ENCODE measurements at places on chromosomes 2 and 18.

DNA sequence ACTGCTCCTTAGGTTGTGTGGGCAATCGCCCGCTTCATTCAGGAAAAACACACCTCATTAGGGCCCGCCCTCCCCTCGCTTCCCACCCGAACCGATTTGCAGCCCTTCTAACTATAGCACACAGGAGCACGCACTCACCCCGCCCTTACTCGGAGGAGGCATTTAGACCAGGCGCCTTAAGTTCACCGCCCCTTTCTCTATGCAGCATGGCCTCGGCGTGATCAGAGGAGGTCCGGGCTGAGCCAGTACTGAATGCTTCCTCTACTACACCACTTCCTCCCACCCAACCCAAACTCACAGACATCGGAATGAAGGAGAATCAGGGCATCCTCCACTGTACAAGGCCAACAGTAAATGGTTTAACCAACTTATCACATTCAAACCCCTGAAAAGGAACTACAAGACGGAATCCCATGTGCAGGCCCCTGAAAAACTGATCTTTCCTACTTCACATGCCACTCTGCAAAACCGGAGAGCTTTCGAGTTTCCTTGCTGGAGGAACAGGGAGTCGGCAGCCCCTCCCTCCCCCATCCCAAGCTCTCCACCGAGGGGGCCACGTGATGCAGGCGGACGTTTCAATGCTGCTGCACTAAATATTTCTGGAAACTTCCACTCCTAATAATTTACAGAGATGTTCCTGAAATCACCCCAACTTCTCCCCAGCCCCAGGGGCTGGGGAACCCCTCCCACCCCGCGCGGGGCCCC is 1.4 kb downstream of the XPO1 start:
- peak; percentile 79 for DNase-seq

- DNase-seq = no peak
These were observed 30.3 kb downstream of the NCL start for GRCh38 chr2:231433990-231434389.

- no peak for DNase-seq
These were observed 243.7 kb downstream of the NDUFA10 start for GRCh38 chr2:239781454-239781853.

GRCh38 chr2:78568782-78569373 is 456.6 kb upstream of the REG3G start:
- DNase-seq = no peak

- DNase-seq = no peak
These were observed 298.9 kb downstream of the XIRP2 start for GRCh38 chr2:167187049-167187727.

- DNase-seq = no peak
These were observed 14.7 kb upstream of the BCL11A start for GRCh38 chr2:60567919-60568768.

GRCh38 chr2:58006256-58006951 is 40.2 kb upstream of the VRK2 start:
- peak; percentile 40 for DNase-seq

- no peak for DNase-seq
These were observed 92.6 kb upstream of the TMEM18 start for GRCh38 chr2:769771-770170.

DNA sequence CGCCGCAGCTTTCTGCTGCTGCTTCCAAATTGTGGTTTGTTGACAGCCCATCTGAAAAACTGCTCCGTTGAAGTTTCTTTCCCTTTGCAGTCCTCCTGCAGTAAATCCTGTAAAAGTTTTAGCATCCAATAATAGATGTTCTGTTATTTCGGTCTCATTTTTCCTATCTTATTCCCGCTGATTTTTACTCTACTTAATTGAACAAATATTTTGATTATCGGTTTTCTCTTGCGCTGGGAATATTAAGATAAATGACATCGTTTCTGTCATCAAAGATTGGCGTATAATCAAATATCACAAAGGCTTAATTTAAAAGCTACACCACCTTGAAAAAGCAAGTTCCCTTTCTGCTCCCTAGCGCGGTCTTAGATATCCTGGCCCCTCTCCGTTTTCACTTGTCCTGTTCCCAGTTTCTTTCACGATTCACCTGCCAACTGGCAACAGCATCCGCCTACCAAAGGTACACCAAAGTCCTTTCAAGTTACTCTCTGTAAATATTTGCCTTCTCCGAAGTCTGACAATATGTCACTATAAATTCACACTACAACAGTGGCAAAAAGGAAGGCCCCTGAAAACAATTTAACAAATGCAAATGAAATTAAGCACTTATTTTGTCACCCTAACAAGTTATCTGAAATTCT is 1.0 kb upstream of the STRN start:
- no peak for DNase-seq

DNA sequence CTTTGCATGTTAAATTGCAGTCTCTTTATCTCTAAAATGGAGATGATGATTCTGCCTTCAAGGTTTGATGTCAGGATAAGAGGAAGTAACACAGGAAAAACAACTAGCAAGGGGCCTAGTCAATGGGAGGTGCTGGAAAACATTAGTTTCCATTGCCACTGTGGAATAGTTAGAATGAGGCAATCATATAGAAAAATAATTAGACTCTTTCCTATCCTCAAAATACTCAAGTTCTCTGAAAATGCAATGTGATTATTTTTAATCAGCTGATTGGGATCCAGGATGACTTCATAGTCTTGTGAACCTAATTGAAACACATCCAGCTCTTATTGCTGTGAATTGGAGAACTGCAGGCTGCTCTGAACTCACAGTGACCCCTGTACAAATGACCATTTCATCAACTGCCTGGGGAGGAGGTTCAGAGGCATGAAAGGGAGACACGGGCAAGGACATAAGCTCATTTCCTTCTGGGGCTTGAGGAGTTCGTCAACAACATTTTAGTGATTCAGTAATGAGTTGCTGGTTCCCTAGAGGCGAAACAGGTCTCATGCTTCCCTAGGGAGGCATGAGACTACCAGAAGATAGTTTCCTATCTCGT is 422.5 kb downstream of the LPIN1 start:
- DNase-seq = peak; percentile 81

DNA sequence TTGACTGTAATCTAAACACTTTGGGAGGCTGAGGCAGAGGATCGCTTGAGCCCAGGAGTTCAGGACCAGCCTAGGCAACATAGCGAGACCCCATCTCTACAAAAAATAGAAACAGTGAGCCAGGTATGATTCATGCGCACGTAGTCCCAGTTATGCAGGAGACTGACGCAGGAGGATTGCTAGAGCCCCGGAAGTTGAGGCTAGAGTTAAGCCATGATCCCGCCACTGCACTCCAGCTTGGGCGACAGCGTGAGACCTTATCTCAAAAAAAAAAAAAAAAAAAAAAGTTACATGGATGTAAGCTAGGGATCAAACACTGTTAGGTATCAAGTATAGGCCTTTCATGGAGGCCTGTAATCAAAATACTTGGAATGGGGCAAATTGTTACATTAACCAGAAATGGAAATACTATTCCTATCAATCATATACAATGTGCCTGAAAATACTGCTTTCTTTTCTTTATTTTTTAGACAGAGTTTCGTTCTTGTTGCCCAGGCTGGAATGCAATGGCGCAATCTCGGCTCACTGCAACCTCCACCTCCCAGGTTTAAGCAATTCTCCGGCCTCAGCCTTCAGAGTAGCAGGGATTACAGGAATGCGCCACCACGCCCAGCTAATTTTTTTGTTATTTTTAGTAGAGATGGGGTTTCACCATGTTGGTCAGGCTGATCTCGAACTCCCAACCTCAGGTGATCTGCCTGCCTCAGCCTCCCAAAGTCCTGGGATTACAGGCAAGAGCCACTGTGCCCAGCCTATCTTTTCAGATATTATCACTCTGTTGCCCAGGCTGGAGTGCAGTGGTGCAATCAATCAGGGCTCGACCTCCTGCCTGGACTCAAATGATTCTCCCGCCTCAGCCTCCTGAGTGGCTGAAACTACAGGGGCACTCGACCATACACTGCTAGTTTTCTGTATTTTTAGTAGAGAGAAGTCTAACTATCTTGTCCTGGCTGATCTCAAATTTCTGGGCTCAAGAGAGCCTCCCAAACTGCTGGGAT is 27.2 kb downstream of the XPO1 start:
- no peak for DNase-seq

- DNase-seq = no peak
These were observed 60.8 kb downstream of the CENPO start for GRCh38 chr2:24853996-24854395.

- DNase-seq = no peak
These were observed 2.9 kb downstream of the ARPC2 start for GRCh38 chr2:218219934-218220333.

DNA sequence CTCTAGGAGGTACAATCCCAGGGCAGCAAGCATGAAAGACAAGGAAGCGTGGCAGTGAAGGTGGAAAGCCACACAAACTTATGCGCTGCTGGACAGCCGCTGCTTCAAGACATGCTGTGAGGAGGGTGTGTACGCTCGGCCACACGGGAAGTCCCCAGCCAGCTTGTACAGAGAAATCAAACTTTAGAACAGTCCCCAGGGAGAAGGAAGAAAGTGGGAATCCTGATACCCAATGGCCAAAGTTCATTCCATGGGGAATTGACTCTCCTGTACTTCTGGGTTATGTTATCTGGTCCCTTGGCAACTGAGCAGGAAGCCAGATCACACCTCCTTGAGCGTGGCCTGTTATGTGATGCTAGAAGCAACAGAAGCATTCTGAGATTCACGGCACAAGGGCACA is 86.1 kb upstream of the BOD1L2 start:
- DNase-seq = no peak

DNA sequence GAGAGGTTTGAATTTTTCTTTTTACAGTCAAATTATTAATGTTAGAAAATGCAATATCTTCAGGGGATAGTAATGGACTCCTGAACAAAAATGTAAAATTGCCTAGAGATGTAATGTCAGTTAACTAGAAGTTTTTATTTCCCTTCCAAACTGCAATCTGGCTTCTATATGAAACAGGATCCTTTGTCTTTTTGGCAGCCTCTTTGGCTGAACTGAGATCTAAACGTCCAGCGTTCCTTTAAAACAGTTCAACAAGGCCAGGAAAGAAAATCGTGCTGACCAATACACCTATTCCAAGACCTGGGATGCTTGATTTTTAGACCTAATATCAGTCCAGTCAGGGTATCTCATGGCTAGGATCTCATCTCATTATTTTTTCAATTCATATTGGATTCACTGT is 245.5 kb downstream of the FIGN start:
- DNase-seq = no peak

- DNase-seq = peak; percentile 12
These were observed 39.7 kb downstream of the HPCAL1 start for GRCh38 chr2:10342245-10342951.

GRCh38 chr18:37520508-37520907 is 45.1 kb downstream of the CELF4 start:
- no peak for DNase-seq

DNA sequence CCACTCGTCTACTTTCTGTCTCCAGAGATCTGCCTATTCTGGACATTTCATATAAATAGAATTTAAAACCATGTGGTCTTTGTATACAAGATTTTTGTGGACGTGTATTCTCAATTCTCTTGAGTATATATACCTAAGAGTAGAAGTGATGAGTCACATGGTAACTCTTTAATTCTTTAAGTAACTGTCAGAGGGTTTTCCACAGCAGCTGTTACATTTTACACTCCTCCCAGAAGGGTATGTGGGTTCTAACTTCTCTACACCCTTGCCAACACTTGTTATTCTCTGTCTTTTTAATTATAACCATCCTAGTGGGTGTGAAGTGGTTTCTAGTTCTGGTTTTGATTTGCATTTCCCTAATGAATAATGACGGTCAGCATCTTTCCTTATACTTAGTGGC is 70.9 kb downstream of the MAP3K20 start:
- DNase-seq = no peak

DNA sequence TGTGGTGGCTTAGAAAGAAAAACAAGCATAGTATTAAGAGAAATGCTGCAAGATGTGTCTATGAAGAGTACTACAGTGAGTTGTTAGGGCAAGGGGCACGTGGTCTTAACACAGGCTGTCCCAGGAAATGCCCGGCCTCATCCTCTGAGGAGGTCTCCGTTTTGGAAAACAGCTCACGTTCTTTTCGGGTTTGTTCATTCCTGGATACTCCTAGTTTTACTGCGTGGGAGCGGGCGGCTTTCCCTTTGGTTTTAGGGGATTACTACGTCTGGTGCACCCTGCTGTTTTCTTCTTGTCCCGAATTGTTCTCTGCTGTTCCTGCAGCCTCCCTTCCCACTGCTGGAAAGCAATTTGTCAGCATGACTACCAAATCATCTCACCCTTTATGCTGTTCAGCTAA is 55.5 kb upstream of the RAB6D start:
- no peak for DNase-seq

- no peak for DNase-seq
These were observed 234.4 kb downstream of the SOCS6 start for GRCh38 chr18:70523035-70523791.

DNA sequence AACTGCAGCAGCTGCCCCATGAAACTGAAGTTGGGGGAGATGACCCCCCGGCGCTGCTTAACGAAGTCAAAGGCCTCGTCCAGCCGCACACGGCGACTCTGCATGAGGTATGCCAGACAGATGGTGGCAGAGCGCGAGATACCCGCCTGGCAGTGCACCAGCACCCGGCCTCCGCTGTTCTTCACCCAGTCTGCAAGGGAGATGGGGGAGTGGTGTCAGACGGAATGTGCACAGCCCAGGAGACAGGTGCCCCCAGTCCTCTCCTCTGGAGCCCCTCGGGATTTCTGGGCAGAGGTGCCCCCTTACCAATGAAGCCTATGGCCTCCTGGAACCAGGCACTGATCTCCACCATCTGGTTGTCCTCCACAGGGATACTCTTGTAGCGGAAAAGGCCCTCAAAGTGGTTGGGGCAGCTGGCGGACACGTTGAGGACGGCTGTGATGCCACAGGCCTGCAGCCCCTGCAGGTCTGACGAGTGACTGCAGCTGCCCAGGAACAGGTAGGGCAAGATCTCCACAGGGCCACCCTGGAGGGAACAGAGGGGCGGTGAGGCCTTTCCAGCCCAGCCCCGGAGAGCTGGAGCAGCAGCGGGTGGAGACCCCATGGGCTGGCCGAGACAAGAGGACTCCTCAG is 1.3 kb downstream of the DUSP2 start:
- DNase-seq = no peak

DNA sequence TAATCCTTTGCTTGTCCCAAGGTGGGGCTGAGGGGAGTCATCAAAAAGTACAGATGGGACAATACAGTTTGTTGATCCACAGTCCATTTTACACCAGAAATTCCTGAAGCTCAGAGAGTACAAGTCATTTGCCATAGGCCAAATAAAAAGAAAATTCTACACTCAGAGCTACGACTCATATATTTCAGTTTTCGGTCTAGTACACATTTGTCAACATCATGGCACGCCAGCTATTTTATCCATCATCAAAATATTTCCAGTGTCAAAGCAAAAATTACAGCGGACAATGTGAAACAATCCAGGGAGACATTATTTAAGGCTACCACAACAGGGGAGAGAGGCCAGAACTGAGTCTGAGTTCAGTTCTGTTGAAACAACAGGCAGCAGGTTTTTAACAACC is 587.5 kb upstream of the DSEL start:
- DNase-seq = peak; percentile 40

All from AG10803 (cell line).